ENCODE measurements at places on chromosomes 2 and 18. TPM values are rescaled to one million over a fixed set of nuclear protein-coding genes. Genes with fewer than 3 reads are reported as not detected.

Gene MYO3B
- 0.08 TPM for polyA plus RNA-seq

Gene POTEE
- not detected for polyA plus RNA-seq

Gene ALLC
- 0.04 TPM for polyA plus RNA-seq

Gene MEP1B
- not detected for polyA plus RNA-seq

Gene DSG4
- polyA plus RNA-seq = 0.01 TPM

Gene DPP10
- polyA plus RNA-seq = 0.02 TPM

Gene STK17B
- 2.9 TPM for polyA plus RNA-seq

Gene FBLN7
- 0.14 TPM for polyA plus RNA-seq

Gene INHBB
- 1.6 TPM for polyA plus RNA-seq

Gene MFSD6
- polyA plus RNA-seq = 30.5 TPM

Gene ALPP
- not detected for polyA plus RNA-seq

Gene KIF1A
- 0.04 TPM for polyA plus RNA-seq

Gene SERPINB13
- 233 TPM for polyA plus RNA-seq

Gene TMEM178A
- 1.1 TPM for polyA plus RNA-seq

Gene SEPTIN2
- 63.6 TPM for polyA plus RNA-seq

Gene ABCG8
- polyA plus RNA-seq = not detected

Gene NR4A2
- polyA plus RNA-seq = 1.6 TPM

Gene GEN1
- 3.3 TPM for polyA plus RNA-seq

Gene CDK5R2
- polyA plus RNA-seq = not detected

Gene PROKR1
- 0.01 TPM for polyA plus RNA-seq

Gene REG3G
- polyA plus RNA-seq = not detected

Gene ZSCAN30
- polyA plus RNA-seq = 8.0 TPM

Gene TMEM37
- polyA plus RNA-seq = 4.0 TPM

Gene NEMP2
- 0.61 TPM for polyA plus RNA-seq

Gene ZNF385B
- 0.29 TPM for polyA plus RNA-seq

Gene AOX1
- 2.8 TPM for polyA plus RNA-seq

Gene NEU2
- polyA plus RNA-seq = not detected

Gene FER1L5
- polyA plus RNA-seq = 0.02 TPM

Gene FBXO48
- polyA plus RNA-seq = 0.61 TPM

Gene CDK15
- polyA plus RNA-seq = 0.18 TPM

All from esophagus (tissue), 2 donors.